ENCODE measurements at places on chromosomes 4 and X. TPM values are rescaled to one million over a fixed set of nuclear protein-coding genes. Genes with fewer than 3 reads are reported as not detected.

- DNase-seq, result no peak
- peaks cover 17% of the 10 kb centered on the region for H3K4me1 ChIP-seq
- H3K27ac ChIP-seq, result no peak overlapping the region
- no peaks in the 10 kb centered on the region for H3K36me3 ChIP-seq
- H3K27me3 ChIP-seq, result no peaks in the 10 kb centered on the region
Observed at GRCh38 chr4:87849612-87850011, 16.8 kb downstream of the MEPE start.

DNA sequence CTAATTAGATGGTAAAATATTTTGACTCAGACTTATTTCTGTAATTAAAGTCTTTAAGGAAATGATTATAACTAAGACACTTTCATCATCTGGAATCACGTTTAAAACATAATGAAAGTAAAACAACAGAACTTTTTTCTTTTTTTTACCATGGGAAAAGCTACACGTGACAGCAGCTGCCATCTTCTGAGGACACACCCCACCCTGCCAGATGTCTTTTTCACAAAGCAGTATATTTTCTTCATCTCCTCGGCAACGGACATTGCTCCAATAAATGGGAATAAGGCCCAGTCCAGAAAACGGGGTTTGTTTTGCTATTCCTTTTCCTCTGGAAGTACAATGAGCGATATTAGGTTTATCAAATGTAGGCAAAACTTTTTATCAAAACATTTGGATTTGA is 17.5 kb downstream of the PRSS12 start:
- no peak overlapping the region for H3K27ac ChIP-seq
- peaks cover 35% of the 10 kb centered on the region for H3K4me1 ChIP-seq
- no peak for DNase-seq
- H3K4me3 ChIP-seq, result no peak overlapping the region
- no peaks in the 10 kb centered on the region for H3K27me3 ChIP-seq
- H3K36me3 ChIP-seq, result no peaks in the 10 kb centered on the region

- H3K27me3 ChIP-seq, result no peaks in the 10 kb centered on the region
- DNase-seq, result peak; percentile 60
- no peaks in the 10 kb centered on the region for H3K36me3 ChIP-seq
- no peak within 1 kb of the TSS for H3K27ac ChIP-seq
- H3K4me1 ChIP-seq, result peaks cover 4% of the 10 kb centered on the region
Observed at GRCh38 chrX:110795645-110796406, at the start of gene CHRDL1. TSS of gene CHRDL1 (minus strand) at chrX:110795817. CDS start at chrX:110792181, 3,636 bp downstream.

DNA sequence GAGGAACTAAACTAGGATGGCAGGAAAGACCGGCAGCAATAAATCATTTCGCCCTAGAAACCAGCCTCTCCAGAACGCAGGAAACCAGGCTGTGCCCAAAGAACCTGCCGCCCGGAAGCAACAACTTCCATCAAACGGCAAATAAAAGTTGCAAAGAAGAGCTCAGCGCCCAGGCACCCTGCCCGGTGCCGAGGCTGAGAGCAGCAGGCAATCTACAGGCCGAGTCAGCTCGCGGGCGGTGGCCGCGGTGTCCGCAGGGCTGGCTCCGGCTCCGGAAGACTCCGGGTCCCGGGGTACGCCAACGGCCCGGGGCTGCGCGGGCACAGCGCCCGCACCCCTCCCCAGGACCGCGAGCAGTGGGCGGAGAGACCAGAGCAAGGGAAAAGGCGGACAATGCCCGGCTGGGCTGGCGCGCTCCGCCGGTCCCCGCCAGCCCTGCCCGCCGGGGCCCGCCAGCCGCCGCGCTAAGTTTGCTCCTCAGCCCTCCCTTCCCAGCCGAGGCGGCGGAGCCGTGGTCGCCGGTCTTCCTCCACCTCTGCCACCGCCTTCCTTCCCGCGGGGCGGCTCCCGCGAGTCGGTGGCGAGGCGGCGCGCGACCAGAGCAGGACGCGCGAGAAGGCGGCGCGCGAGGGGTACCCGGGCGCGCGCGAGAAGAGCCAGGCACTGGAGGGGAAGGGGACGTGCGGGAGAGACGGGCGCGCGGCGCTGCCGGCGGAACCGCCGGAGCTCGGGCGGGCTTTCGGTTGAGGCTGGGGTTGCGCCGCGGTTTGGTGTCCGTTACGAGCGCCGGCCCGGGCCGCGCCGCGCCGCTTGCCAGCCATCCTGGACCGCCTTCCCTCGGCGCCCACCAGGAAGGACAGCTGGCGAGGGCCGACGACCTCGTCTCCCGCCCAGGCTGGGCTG is 733 bp downstream of the FRYL start:
- no peaks in the 10 kb centered on the region for H3K36me3 ChIP-seq
- DNase-seq, result peak; percentile 73
- no peaks in the 10 kb centered on the region for H3K27me3 ChIP-seq
- peak overlapping the region; percentile 91 for H3K27ac ChIP-seq
- H3K4me3 ChIP-seq, result peak overlapping the region; percentile 86

GRCh38 chr4:15148691-15149090 is 146.4 kb downstream of the CPEB2 start:
- no peak overlapping the region for H3K4me3 ChIP-seq
- H3K27me3 ChIP-seq, result no peaks in the 10 kb centered on the region
- H3K27ac ChIP-seq, result no peak overlapping the region

GRCh38 chr4:107444-108429 is 16.6 kb upstream of the ZNF718 start:
- peak; percentile 54 for DNase-seq
- no peaks in the 10 kb centered on the region for H3K36me3 ChIP-seq
- H3K4me3 ChIP-seq, result peak overlapping the region; percentile 60
- H3K27me3 ChIP-seq, result peaks cover 84% of the 10 kb centered on the region
- H3K4me1 ChIP-seq, result no peaks in the 10 kb centered on the region
- no peak overlapping the region for H3K27ac ChIP-seq

GRCh38 chr4:182655340-182655739 is 261.8 kb downstream of the DCTD start:
- no peaks in the 10 kb centered on the region for H3K27me3 ChIP-seq
- no peaks in the 10 kb centered on the region for H3K36me3 ChIP-seq
- DNase-seq, result no peak
- no peak overlapping the region for H3K27ac ChIP-seq
- H3K4me1 ChIP-seq, result no peaks in the 10 kb centered on the region
- no peak overlapping the region for H3K4me3 ChIP-seq

DNA sequence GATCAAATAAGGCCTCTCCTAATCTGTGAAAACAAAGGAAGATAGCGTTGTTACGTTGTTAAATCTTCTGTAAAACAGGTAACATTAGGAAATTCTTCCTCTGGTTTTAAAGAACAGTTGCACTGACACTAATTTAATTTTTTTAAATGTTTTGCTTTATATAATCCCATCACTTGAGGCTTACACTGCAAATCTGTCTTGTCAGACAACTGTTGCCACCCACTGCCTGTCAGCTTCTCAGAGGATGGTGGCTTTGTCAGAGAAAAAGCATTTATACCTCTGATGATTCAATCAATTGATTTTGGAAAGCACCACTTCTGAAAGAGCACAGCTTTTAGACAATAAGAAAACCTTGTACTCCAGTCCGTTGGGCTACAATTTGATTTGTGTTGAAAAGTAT is 799.1 kb downstream of the FSTL5 start:
- H3K36me3 ChIP-seq, result no peaks in the 10 kb centered on the region
- no peaks in the 10 kb centered on the region for H3K4me1 ChIP-seq
- DNase-seq, result no peak
- no peak overlapping the region for H3K27ac ChIP-seq

DNA sequence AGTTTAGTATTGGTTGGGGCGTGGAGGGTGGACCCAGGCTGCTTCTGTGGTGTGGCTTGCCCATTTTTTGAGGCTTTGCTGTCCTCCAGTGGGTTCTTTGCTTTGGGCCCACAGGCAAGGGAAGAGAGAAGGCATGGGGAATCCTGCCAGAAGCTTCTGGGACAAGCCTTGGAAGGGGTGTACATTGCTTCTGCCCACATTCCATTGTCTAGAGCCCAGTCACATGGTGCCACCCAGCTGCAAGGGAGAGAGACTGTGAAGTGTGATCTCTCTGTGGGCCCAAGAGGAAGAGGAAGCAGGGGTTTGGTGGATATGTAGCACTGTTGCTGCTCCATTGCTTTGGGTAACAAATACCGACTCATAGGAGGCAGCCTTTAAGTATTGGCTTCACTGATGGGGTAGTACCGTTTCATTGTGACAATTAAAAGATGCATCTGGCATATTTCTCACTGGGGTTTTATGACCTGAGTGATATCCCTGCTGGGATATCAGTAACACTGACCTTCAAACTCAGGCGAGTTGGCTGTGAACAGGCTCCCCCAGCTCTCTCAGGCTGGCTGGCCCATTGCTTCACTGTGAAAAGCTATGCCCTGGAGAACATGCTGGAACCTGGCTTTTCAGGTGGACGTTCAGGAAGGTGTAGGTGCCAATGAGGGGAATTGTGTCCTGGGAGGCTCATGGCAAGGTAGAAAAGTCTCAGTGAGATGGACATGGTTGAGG is 85.9 kb downstream of the CLDN34 start:
- H3K36me3 ChIP-seq, result no peaks in the 10 kb centered on the region
- DNase-seq, result no peak
- H3K27me3 ChIP-seq, result no peaks in the 10 kb centered on the region
- no peak overlapping the region for H3K4me3 ChIP-seq

GRCh38 chrX:41889317-41890025 is 33.9 kb downstream of the CASK start:
- no peak for DNase-seq
- H3K27me3 ChIP-seq, result no peaks in the 10 kb centered on the region
- H3K27ac ChIP-seq, result no peak overlapping the region
- H3K4me1 ChIP-seq, result 0 out of 2 replicates have a peak, but pooled peaks cover 3% of the 10 kb centered on the region
- H3K4me3 ChIP-seq, result no peak overlapping the region

GRCh38 chr4:143294310-143294709 is 42.4 kb upstream of the GAB1 start:
- H3K4me1 ChIP-seq, result no peaks in the 10 kb centered on the region
- H3K27ac ChIP-seq, result no peak overlapping the region
- no peak overlapping the region for H3K4me3 ChIP-seq
- H3K36me3 ChIP-seq, result no peaks in the 10 kb centered on the region

FRMPD4 gene
- total RNA-seq, result 2.4 TPM

Measured in GM23338 (cell line).